ENCODE measurements at places on chromosomes 2 and 18.

- no peak for DNase-seq
Measured at GRCh38 chr2:215314896-215315295, 3.0 kb downstream of the ATIC start.

DNA sequence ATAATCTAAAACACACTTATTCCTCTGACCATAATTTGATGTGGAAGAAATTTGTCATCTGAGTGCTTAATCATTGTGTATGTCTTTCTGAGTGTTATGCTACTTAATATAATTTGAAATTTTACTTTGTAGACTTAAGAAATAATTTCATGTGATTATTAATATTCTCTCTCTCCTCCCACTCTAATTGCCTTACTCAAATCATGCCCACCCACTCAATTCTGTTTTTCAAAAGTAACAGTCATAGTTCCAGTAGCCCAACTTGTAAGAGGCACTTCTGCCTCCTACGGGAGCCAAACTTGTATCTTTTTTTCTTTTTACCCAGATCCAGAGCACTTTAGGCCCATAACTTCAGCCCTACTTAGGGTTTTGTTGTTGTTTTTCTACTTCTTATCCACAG is 18.5 kb upstream of the KYNU start:
- DNase-seq = no peak

DNA sequence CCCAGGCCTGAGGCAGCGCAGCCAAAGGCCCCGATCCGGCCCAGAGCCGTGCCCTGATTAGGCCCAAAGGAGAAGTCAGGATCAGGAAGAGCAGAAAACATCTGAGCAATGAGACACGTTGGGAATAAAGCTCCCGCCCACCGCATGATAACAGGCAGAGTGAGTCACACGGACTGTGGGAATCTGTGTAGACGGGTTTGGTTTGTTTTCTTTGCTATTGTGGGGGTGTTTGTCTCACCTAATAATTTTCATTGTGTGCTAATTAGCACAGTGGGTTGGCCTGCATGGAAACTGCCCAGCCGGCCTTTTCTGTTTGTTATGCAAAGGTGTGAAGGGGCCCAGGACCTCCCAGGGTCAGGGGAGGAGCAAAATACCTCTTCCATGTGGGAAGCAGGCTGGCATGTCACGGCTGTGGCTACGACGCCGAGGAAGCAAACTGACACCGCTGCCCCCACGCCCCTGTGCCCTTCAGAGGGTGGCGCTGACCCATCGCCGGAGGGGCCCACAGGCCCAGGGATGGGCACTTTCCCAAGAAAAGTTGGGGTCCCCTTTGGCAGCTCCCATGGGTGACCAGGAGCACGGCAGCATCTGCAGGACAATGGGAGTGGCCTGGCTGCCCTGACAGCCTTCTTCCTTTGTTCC is 68.4 kb upstream of the CTDP1 start:
- no peak for DNase-seq

- no peak for DNase-seq
Measured at GRCh38 chr2:143087033-143087432, 42.2 kb upstream of the ARHGAP15 start.

DNA sequence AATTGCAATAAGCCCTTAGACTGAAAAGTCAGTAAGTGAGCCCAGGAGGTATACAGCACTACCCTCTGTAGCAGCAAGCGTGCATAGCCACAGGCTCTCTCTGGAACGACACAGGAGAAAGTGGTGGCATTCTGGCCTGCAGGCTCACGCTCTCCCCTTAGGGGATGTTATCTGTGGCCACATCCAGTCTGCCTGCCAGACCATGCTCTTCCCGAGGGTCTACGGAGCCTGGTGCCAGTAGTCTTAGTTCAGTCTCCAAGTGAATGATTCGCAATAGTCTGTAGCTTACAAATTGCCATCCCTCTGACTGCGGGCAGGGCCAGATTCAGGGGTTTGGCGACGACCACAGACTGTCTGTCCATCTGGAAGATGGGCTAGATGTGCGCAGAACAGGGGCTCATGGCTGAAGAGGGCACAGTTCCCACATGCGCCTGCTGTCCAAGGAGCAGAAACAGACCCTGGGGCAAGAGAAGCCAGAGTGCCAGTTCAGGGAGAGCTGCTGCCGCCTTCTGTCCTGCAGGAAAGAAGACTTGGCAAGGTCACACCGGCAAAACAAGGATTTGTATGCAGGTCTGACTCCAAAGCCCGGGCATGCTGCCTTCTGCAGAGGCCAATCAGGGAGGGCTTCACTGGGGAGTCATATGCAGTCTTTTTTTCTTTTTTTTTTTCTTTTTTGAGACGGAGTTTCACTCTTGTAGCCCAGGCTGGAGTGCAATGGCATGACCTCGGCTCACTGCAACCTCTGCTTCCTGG is 3.5 kb upstream of the KLF11 start:
- no peak for DNase-seq

DNA sequence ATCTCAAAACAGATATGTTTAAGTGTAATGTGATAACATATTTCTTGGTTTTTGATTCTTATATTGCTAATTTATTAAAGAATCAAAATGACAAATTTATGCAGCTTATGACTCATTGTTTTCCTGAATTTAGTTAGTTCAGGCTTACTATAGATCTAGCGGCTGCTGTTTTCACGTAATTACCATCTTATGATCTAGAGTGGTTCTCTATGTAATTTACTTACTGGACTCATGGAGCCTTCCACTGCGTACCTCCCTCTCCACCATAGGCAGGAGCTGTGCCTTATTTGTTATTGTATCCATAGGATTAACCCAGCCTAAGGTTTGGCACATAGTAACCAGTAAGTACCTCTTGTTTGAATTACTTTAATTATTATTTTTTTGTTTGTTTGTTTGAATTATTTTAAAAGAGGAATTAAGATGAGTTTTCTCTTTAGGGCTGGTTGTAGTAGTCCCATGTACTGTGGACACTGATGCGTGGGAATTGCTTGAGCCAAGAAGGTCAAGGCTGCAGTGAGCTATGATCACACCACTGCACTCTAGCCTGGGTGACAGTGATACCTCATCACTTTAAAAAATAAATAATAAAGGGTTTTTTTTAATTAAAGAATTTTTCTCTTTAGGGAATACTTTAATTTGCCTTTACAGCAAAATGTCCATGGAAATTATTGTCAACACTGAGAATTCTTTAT is 165.5 kb downstream of the PHLPP1 start:
- DNase-seq = no peak

DNA sequence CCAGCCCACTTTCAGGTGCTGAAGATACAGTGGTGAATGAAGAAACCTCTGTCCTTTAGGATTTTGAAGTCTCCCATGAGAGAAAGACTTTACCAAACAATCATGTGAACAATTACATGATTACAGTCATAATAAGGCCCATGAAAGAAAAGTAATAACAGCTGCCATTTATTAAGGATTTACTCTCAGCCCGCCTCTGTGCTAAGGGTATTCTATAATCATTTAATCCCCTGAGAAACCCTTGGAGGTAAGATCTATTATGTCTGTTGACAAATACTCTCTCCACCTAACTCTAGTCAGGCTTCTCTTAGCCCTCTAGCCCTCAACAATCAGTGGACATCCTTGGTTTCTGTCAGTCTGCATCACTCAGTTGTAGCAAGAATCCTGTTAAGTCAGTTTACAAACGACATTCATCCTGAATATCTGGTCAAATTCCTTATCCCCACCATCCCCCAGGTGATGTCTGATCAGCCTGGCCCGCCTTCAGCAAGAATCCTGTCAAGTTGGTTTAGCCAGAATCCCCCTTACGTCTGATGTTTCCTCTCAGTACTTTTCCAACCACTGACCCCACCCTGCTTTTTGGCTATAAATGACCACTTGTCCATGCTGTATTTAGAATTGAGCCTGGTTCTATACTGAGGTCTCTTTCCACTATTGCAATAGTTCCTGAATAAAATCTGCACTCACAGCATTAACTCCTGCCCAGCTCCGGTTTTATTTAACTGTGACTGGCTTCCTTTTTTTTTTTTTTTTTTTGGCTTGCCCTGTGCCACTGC is 12.2 kb upstream of the SOCS6 start:
- no peak for DNase-seq

DNA sequence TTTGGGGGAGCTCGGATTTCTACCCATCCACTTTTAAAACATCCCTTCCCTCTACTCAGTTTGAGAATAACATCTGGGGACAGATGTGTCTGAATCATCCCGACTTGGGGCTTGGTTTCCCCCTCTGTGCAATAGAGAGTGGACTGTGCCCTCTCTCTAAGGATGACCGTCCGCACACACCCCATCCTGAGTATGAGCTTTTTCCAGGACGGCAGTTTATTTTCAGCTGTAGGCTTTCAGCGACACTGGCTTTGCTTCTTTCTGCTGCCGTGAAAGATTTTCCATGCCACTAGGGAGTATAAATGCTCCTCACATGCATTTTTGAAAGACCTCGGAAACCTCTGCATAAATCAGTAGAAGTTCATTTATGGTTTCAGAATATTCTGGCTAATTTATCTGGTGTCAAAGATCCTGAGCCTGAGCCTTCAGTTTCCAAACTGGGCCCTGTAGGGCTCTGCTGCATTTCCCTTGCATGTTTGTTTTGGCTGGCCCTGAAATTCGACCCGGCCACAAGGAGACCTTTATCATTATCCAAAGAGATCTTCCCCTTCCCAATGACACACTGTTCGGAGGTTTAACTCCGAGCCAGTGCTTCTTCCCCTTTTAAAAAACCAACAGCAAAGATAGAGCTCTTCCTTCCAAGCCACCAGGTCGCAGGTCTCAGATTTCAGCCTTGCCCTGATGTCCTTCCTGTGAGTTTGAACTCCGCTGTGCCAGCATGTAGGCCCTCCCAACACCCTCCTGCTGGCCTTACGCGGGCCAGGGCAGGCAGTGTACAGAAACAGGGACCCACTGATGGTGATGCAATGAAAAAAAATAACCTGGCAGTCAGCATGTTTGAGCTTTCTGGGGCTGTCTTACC is 53.3 kb downstream of the FECH start:
- DNase-seq = no peak

- peak; percentile 10 for DNase-seq
Measured at GRCh38 chr2:187453078-187453641, 5.1 kb upstream of the CALCRL start.

Measured in erythroblast (primary cell).